Dermis blood vessel endothelial cell (primary cell): ENCODE measurements at places on chromosomes 12 and 14. TPM values are rescaled to one million over a fixed set of nuclear protein-coding genes. Genes with fewer than 3 reads are reported as not detected.
A peak's percentile ranks its signal among the peaks of the same experiment; 100 is the strongest.

The LYZ gene
- total RNA-seq, result not detected in 2 replicates

GRCh38 chr12:106146987-106147386, 8.2 kb upstream of the NUAK1 start:
- DNase-seq, result no peak

The NELL2 gene
- total RNA-seq, result 0.51 TPM in 1 of 2 replicates, not detected in the other

GRCh38 chr12:123879101-123879500, 93.5 kb downstream of the CCDC92 start:
- no peak for DNase-seq

The DEPDC4 gene
- total RNA-seq, result 0.17 and 0.33 TPM in 2 replicates

DNA sequence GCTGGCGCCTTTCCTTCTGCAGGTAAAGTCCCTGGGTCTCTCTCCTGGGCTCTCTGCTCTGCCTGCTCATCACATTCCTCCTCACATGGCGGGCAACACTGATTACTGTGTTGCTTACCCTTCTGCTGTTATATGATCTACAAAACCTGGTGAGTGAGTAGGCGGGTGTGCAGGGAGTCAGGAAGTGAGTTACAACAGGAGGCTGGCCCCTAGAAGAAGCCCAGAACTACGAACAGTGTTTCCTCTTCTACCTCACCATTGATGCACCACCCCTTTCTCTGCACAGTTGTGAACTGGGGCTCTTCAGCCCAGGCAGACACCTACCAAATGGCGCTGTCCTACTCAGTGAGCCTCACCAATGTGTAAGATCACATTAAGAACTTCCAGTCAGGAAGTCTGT, 4.9 kb upstream of the KLHL33 start:
- peak; percentile 58 for DNase-seq

- DNase-seq, result peak; percentile 51
Measured at GRCh38 chr12:5889381-5890047, 55.5 kb downstream of the ANO2 start.

DNA sequence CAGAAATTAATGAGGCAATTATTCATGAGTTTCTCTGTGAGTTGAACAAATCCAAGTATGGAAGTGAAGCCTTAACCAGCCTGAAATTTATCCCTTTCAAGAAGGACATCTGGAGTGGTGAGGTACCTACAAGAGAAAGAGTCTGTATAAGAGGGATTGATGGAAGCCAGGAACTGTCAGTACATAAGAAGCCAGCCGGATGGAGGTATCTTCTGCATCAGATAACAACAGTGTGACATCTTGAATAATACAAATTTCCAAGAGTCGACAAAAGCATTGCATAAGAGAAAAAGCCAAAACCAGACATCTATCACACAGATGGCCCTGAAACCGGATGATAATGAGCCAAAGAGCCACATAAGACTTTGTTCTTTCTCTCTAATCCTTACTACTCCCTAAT, 781.2 kb downstream of the FLRT2 start:
- DNase-seq, result no peak

GRCh38 chr12:2845280-2845679, 10.4 kb upstream of the NRIP2 start:
- peak; percentile 78 for DNase-seq

The SYT10 gene
- total RNA-seq, result not detected in 2 replicates

DNA sequence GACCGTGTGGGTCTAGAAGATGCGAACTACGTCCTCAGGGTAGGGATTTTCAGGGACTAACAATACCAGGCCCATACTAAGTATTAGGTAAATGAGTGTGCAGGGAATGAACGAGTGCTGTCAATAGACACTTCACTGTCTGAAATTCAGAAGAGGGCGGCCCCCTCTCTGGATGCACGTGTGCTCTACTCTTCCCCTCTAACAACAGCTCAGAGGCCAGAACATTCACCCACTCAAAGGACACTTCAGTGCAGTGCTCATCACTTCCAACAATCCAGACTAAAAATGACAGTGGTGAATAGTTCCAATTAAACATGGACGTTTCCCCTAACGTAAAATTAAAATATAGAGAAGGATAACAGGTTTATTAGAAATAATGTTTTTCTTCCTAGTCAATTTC, 199.9 kb downstream of the CALM1 start:
- DNase-seq, result no peak

DNA sequence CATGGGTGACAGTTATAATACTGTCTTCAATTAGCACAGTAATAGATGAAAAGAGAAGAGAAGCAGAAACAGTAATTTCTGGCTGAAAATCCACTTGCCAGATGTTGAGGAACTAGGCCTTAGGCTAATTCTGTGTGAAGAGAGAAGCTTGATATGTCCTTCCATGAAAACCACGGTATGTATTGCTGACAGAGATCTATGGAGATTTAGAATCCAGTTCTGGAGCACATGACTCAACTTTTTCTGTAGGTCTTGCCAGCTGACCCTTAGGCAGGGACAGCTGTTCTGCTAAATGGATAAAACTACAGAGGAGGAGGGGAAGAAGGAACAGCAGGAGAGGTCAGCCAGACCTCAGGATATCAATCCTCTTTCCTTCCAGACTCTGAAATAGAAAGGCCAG, 211.5 kb downstream of the PRKD1 start:
- DNase-seq, result no peak

DNA sequence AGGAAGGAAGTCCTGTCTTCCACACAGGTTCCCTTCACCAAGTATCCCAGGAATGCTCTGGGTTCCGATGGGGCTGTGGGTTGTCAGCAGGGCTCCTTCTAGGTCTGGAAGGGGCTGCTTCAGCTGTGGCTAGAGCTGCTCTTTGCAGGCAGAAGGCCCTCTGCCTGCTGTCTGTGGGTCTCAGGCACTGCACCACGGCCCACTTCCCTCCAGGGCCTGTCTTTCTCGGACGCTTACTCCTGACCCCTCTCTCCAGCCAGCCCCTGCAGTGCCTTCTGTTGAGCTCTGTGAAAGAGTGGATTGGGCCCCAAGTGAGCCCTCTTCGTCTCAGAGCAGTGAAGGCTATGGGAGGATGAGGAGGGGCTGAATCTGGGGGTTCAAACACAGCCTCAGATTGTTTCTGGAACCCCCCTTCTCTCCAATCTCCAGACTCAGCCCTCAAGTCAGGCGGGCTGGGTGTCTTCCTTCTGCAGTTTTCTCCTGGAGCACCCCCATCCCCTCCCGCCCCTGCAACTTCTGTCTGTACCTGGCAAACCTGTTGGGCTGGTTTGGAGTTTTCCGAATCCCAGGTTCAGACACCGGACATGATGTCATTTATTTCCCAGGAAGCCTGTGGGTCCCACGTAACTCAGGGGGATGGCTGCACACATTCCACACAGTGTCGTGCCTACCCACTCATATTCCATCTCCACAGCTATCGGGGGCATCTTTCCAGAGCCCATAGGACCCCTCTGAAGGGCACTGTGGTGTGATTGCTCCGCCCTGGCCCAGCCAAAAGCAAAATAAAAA, 24.9 kb upstream of the SPPL3 start:
- no peak for DNase-seq

- DNase-seq, result peak; percentile 13
Measured at GRCh38 chr12:53674977-53675700, 744 bp downstream of the ATP5MC2 start.

GRCh38 chr14:48665077-48665784, 920.9 kb downstream of the RPS29 start:
- DNase-seq, result no peak

DNA sequence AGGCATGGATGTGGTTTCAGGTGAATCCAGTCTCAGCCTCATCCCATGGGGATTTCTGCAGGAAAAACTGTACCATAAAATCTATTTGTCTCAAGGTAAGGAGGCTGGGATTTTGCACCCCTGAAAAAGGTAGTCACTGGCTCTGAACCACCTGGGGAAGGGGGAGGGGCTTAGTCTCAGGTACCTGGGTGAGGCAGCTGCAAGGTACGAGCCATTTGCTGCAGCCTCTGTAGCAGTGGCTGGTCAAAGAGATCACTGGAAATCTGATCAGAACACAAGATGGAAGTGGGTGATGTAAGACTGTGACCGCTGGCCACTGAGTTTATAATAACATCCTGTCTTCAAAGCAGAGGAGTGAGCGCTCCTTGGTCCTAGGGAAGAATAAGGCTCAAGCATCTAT, 209.9 kb upstream of the NOS1 start:
- peak; percentile 20 for DNase-seq

The PLA2G1B gene
- total RNA-seq, result not detected in 2 replicates

DNA sequence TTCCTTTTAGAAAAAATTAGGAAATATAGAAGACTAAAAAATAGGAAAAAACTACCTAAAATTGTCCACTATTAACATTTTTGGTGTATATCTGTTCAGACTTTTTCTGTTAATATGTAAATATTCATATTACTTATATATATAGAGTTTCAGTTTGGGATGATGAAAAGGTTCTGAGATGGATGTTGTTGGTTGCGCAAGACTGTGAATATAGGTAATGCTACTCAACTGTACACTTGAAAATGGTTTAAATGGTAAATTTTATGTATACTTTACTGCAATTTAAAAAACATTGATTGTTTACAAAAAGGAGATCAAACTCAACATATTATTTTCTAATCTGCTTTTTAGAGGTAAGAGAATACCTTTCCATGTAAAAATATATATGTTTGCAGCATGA, 200.9 kb downstream of the RAD51B start:
- no peak for DNase-seq

DNA sequence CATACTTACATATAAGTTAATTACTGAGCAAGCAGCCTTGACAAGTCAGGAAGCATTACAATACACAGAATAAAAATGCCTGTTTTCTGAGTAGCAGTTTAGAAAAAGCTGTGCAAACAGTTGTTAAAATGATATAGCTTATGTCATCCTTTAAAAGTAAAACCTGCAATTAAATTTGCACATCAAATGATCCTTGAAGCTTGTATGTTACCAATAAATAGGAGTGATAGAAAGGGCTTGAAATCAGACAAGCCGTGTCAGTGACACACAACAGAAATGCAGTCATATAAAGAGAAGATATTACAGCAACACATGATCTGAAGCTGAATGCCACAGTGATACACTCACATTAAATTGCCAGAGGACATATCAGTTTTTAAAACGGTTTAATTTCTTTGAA, 70.0 kb downstream of the EPS8 start:
- DNase-seq, result no peak

GRCh38 chr12:29879606-29880308, 96.0 kb upstream of the TMTC1 start:
- no peak for DNase-seq

The ADAMTS20 gene
- not detected in 2 replicates for total RNA-seq

The RDH12 gene
- not detected in 2 replicates for total RNA-seq

- DNase-seq, result no peak
Measured at GRCh38 chr12:6909421-6910145, 4.8 kb upstream of the ENO2 start.

DNA sequence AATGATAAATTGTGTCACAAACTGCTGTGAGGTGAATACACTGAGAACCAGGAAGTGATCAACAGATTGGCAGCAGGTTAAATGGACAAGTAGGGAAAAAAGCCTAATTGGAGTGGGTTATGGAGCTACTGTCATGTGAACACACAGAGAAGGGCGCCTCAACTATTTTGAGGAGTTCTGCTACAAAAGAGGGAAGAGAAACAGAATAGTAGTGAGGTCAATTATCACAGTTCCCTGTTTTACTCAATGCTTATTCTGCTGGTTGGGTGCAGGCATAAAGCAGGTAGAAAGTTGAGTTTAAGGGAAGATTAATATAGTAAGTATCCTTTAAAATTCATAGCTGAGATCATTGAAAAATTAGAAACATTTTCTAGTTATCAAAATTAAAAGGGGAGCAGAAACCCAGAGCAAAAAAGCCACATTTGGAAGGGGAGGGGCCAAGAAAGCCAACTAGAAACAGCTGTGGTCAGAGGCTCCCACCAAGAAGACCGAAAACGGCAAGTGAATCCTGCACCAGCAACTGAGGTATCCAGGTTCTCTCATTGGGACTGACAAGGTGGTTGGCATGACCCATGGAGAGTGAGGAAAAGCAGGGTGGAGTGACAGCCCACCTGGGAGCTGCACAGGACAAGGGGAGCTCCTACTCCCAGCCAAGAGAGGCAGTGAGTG, 105.7 kb downstream of the ZC3H14 start:
- no peak for DNase-seq

- DNase-seq, result peak; percentile 71
Measured at GRCh38 chr12:122865268-122866231, 30.3 kb downstream of the HIP1R start.

DNA sequence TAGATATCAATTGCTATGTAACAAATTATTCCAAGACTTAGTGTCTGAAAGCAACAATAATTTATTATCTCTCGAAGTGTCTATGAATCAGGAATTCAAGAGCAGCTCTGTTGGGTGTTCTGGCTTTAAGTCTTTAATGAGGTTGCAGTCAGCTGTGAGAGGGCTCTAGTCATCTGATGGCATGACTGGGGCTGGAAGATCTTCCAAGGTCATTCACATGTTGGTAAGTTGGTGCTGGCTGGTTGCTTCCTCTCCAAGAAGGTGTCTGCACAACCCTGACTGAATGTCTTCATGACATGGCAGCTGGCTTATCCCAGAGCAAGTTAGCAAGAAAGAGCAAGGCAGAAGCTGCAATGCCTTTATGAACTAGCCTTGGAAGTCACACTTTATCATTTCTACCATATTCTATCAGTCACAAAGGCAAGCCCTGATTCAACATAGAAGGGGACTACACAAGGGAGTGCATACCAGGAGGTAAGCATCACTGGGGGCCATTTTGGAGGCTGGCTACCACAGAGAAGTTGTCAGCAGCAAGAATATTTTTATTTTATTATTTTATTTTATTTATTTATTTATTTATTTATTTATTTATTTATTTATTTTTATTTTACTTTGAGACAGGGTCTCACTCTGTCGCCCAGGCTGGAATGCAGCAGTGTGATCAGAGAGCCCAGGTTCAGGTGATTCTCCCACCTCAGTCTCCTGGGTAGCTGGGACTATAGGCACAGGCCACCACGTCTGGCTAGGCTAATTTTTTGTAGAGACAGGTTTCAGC, 7.6 kb upstream of the SLC38A2 start:
- DNase-seq, result no peak

DNA sequence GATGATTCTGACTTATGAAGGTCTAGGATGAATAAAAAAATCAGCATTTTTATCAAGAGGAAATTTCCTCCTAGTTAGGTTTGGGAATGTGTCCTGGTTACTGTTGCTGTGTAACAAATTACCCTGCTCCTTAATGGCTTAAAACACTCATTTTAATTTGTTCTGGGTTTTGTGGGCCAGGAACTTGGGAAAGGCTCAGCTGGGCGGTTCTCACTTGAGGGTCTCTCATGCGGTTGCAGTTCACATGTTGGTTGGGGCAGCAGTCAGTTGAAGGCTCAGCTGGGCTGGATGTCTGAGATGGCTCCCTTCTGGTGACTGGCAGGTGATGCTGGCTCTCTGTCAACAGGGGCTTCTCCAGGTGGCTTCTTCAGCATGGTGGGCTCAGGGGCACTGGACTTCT, 214.6 kb downstream of the RBM19 start:
- no peak for DNase-seq

The NUP37 gene
- total RNA-seq, result 45.4 and 80.8 TPM in 2 replicates

GRCh38 chr12:103102225-103102744, 144.8 kb downstream of the ASCL1 start:
- no peak for DNase-seq

The KRT3 gene
- total RNA-seq, result not detected in 2 replicates

GRCh38 chr14:66224492-66225178, 261.5 kb upstream of the CCDC196 start:
- no peak for DNase-seq

DNA sequence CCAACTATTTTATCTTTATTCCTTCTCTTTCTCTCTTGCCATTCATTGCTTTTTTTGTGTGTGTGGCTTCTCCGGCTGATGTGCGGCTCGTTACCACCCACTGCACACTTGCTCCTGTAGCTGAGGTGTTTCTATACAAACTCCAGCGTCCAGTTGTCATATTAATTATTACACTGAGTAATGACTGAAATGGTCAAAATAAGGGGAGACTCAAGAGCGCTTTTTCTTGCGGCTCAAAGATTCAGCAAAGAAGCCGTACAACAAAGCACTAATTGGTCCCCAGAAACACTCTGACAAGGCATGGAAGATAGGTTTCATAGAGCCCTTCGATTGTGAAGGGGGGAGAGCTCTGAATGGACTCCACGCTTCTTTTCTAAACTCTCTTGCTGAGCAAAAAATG, 5.6 kb upstream of the ASCL1 start:
- DNase-seq, result no peak
